SW 1271 (cell line): ENCODE measurements at places on chromosomes 6 and 20.

- DNase-seq, result no peak
Observed at GRCh38 chr20:21571841-21572690, 58.2 kb upstream of the NKX2-2 start.

DNA sequence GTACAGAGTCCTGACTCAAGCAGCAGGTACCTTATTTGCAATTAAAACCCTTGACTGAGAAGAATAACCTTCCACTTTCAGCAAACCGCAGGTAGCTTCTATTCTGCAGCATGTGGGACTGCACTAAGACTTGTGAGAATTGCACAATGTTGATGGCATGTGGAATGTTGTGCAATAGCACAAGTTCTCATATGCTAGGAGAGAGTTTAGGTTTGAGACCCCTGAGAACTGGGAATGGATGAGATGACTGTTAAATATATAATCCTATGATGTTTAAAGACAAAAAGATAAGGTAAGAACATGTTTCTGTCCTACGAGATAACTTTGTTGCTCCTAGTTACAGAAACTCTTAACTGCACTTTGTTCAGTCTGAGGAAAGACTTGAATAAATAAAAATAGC lies 194.6 kb downstream of the OTOR start:
- no peak for DNase-seq

DNA sequence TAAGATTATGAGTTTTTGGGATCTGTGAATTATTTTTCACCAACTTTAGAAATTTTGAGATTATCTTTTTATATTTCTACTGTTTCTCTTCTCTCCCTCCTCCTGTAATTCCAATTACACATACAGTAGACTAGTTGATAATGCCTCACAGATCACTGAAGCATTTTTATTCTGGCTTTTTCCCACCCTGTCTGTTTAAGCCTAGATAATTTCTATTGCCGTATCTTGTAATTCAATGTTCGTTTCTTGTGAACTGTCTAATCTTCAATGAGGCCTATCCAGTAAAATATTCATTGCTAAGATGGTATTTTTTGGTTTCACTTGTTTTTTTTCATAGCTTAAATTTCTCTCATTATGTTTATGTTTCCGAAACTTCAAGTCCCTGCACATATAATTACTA lies 12.0 kb downstream of the MDN1 start:
- DNase-seq, result no peak

DNA sequence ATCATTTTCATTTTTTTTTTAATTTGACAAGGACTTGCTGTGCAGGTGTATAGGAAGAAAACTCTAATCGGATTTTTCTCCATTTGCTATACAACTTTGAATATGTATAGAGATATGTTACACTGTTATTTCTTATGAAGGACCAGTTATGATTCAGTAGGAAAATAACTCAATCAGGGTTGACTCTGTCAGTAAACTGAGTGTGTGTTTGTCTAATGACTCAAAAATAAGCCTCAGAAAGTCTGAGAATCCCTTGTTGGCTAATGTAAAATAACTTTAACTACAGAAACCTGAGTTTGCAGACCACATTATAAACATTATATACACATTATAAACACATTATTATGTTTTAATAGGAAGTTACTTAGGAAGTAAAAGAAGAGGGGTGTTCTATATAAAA lies 352.6 kb downstream of the RIMS1 start:
- no peak for DNase-seq

DNA sequence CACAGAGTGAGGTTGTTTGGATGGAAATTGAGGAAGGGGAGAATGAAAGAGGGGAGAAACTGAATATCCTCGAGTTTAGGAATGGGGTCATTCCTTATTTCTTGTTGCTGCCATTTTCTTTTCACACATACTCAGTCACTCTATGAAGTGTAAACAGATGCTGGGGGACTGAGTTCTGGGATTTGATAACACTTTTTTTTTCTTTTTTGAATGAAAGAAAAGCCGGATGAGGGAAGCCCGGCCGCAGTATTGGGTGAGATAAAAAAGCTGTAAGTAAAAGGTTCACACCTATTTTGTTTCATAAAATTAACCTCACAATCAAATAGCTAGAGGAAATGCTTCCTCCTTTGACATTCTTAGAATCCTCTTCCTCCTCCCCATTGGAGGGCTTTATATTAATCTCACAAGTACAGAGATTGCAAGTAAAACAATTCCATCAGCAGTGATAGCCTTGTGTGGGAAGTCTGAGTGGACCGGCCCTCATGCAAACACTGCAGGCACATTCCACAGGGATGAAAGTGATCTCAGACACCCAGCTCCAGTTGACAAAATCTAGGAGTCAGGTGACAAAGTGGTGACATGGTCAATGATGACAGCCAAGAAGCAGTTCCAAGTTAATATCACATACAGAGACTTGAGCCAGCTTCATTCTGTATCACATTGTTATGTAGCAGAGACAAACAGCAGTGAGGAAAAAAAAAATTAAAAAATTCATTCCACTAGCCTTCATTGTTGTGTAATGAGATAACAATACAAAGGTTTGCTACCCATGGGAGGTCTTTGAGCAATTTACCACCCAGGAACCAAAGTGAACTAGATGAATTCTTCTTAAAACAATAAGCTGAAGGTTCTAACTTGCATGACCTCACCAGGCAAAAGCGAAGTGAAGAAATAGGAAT lies 391.1 kb upstream of the HSF2 start:
- no peak for DNase-seq

DNA sequence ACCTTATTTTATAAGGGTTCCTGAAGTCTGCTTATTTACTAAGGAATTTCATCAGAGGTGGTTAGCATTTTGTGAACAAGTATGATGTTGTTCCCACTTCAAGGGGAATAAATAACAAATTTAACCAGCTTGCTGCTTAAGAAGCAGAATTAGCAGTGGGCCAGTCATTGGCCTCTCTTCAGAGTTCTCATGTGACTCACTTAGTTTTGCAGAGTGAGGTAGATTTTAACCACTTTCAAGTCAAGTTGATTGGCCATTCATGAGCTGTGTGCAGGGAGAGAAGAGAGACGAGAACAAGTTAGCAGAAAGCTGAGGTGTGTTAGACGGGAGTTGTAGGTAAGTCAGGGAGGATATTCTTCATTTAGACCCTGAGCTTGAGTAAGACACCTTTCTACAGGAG lies 18.1 kb downstream of the TOP1 start:
- DNase-seq, result no peak

GRCh38 chr6:125804264-125804663 lies 13.5 kb downstream of the NCOA7 start:
- no peak for DNase-seq

GRCh38 chr6:111794727-111795452 lies 78.4 kb downstream of the FYN start:
- no peak for DNase-seq

- DNase-seq, result no peak
Observed at GRCh38 chr20:63354636-63355350, 6.4 kb downstream of the CHRNA4 start.

GRCh38 chr6:129606664-129607063 lies 103.3 kb downstream of the ARHGAP18 start:
- no peak for DNase-seq

GRCh38 chr6:154468760-154469159 lies 41.7 kb downstream of the CNKSR3 start:
- DNase-seq, result no peak

DNA sequence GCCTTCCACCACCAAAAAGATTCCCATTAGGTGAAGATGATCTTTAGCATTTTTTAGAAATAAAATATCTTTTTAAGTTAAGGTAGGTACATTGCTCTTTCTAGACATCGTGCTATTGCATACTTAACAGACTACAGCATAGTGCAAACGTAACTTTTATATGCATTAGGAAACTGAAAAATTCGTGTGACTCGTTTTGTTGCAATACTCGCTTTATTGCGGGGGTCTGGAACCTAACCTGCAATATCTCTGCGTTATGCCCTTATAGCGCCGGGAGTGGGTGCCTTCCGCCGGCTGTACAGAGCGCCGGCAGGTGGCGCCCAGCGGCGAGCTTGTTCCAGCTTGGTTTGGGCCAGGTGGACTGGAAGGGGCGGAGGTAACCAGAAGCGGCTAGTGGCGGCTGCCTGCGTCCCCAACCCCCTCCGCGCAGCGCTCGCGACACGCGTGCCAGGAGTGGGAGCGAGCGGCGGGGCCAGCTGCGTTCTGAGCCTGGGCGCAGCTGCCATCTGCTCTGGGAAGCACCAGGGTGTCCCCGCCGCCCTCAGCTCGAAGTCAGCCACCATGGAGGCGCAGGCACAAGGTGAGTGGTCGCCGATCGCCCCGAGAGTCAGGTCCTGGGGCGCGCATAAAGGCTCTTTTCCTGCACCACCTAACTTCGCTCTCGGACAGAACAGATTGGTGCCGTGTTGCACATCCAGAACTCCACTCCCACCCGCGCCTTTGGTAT lies at the start of gene TPD52L1:
TPD52L1 (plus strand) TSS at position 383 of the 727 bp plus-strand sequence; CDS start at position 562, 179 bp downstream.
- peak; percentile 9 for DNase-seq

GRCh38 chr6:11968241-11968806 lies 43.8 kb upstream of the HIVEP1 start:
- DNase-seq, result no peak

- peak; percentile 52 for DNase-seq
Observed at GRCh38 chr6:85660181-85660611, 17.5 kb upstream of the SYNCRIP start.

- DNase-seq, result no peak
Observed at GRCh38 chr6:76764057-76764456, 691.6 kb upstream of the IMPG1 start.

DNA sequence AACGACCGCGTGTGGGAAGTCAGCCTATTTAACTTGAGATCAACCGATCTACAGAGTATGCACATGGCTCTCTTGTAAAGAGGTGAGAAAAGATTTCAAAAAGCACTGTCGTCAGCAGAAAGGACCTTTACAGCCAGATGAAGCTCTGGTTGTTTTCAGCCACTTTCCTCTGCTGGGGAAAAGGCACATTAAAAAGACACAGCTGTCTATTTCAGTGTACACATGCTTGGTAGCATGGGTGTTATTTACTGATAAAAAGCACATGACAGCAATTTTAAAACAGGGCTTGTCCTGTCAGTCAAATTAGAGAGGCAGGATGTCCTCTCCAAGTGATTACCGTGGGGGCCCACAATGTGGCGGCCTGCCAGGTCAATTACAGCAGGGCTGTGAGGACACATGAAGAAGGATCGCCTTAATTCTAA lies 188.9 kb downstream of the PRKN start:
- DNase-seq, result no peak

DNA sequence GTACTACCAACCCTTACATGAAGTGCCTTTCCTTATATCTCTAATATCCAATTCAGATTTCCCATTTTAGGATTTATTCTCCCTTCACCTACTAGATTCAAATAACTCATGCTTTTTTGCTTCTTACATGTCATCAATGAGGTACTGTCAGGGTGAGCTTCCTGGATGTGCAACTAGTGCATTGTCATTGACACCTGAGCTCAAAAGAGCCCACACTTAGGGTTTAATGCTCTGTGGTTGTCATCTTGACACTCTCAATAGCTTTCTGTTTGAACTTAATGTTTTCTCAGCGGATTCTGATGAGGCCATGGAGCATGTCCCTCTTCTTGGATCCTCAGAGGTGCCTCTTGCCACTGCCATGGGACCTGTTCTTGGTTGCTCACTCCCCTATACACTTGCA lies 1033.3 kb upstream of the EYS start:
- no peak for DNase-seq

DNA sequence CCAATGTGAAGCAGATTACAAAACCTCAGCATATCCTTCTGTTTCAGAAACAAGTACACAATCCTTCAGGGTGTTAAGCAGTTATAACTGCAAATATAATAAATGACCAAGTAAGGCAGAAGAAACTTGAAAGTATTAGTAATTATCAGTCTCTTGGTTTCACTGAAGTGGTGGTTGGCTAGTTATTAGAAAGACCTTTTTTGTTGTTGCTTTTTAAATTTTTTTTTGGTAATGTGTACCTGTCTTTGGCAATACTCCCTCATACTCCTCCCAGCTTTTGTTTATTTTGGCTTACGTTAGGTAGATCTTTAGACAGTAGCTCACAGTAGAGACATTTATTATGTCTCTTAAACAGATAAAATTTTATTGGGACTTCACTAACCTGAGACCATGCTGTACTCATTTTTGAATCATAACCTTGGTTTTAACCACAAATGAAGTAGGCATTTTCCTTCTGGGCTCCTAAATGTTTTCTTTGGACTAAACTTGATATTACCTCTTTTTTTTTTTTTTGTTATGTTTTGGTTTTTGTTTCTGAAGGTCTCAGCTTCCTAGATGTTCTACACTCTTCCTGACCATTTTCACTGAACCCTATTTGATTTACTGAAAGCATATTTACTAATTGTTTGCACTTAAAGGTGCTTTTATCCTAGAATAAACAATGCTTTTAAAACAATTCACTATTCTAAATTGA lies 6.4 kb downstream of the CD2AP start:
- no peak for DNase-seq

DNA sequence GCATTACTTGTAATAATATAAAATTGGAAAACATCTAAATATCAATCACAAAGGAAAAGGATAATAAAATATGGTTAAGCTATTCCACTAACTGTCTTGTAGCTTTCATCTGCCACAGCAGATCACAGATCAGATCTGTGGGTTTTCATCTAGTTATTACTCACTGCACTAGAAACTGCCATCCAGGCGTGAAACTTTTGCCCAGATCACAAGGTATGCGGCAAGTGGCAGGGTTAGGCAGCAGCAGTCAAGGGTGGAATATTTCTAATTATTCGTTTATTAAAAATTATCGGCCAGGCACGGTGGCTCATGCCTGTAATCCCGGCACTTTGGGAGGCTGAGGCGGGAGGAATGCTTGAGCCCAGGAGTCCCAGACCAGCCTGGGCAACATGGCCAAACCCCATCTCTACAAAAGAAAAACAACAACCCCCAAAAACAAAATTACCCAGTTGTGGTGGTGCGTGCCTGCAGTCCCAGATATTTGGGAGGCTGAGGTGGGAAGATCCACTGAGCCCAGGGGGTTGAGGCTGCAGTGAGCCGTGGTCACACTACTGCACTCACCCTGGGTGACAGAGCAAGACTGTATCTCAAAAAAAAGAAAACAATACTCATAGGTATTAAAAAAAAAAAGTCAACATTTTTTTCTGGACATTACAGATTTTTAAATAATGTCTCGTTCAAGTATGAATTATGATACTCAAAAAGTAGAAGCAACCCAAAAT lies 32.1 kb downstream of the BEND3 start:
- no peak for DNase-seq

DNA sequence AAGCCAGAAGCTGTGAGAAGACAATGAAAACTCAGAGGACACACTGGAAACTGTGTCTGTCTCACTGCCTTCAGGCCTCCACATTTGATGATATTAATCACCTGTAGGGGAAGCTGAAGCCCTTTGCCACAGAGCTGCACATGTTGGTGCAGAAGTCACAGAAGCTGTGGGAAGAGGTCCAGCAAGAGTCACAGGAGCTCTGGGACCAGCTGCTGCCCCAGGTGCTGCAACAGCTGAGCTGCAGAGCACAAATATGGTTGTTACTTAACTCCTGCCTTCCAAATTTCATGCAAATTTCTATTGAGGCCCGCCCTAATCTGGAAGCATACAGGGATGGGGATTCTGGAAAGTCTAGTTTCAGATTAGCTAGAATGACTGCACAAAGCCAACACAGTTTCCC lies 169.3 kb downstream of the OGFRL1 start:
- peak; percentile 5 for DNase-seq

GRCh38 chr6:38164131-38164481 lies 344.6 kb downstream of the ZFAND3 start:
- DNase-seq, result no peak
